ENCODE measurements at places on chromosomes 7 and 10. TPM values are rescaled to one million over a fixed set of nuclear protein-coding genes. Genes with fewer than 3 reads are reported as not detected.

The CDH23 gene
- polyA plus RNA-seq: 0.82 TPM

The TUBB8 gene
- not detected for polyA plus RNA-seq

The CUEDC2 gene
- 70.8 TPM for polyA plus RNA-seq

The GIMAP7 gene
- 658 TPM for polyA plus RNA-seq

The NRG3 gene
- not detected for polyA plus RNA-seq

The TNS3 gene
- polyA plus RNA-seq: not detected

The HOXA7 gene
- not detected for polyA plus RNA-seq

The CDK14 gene
- not detected for polyA plus RNA-seq

The ZNF248 gene
- polyA plus RNA-seq: 4.8 TPM

The MMD2 gene
- polyA plus RNA-seq: not detected

The CDNF gene
- 2.6 TPM for polyA plus RNA-seq

The NAT16 gene
- polyA plus RNA-seq: not detected

The ADCY1 gene
- polyA plus RNA-seq: 0.04 TPM

The NEUROG3 gene
- not detected for polyA plus RNA-seq

The TRPV5 gene
- polyA plus RNA-seq: not detected

The CALHM3 gene
- not detected for polyA plus RNA-seq

The CLDN4 gene
- polyA plus RNA-seq: not detected

The EBF3 gene
- polyA plus RNA-seq: not detected

Measured in naive thymus-derived CD8-positive, alpha-beta T cell (primary cell).